ENCODE measurements at places on chromosomes 13 and 19.

DNA sequence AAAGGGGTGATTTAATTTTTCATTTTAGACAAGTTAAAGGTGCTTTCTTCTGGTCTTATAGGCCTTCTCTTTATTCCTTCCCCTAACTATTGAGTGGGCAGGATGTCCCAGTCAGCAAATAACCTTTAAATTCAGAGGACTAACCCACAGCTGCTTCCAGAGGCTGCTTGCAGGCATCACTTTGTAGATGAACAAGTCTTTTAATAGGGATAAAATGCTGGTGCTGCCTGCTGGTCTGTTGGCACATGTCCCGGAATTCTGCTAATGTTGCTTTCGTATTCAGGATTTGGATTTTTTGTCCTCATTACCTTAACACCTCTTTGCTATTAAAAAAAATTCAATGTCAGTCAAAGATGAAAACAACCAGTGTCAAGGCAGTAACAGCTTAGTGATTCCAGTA, 132.7 kb upstream of the KL start:
- no peak for DNase-seq

- DNase-seq, result no peak
Observed at GRCh38 chr19:30225676-30226463, 146.3 kb upstream of the ZNF536 start.

DNA sequence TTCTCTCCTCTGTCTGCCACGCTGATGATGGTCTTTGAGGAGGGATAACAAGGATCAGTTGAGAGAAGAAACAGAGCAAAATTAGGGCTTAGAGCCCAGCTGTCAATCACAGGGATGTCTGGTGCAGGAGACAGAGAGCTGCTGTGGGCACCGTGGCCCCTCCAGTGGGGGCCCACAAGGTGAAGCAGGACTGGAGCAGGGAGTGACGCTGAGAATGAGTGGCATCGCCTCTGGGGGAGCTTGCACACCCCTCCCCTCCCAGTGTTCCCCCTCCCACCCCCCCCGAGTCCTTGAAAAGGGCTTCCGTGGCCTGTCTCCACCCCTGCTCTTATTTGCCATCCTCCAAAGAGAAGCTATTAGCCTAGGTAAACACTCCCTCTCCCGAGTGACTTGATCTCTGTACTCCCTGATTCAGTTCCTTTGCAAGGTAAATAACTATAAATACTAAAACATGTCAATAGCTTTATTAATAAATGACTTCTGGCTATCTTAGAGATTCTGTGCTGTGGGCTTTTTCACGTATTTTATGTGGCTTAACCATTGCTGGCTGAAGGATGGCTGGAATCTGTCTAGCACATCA, 440.0 kb downstream of the ZNF536 start:
- no peak for DNase-seq

GRCh38 chr13:31997641-31998040, 33.9 kb upstream of the FRY start:
- DNase-seq, result no peak

DNA sequence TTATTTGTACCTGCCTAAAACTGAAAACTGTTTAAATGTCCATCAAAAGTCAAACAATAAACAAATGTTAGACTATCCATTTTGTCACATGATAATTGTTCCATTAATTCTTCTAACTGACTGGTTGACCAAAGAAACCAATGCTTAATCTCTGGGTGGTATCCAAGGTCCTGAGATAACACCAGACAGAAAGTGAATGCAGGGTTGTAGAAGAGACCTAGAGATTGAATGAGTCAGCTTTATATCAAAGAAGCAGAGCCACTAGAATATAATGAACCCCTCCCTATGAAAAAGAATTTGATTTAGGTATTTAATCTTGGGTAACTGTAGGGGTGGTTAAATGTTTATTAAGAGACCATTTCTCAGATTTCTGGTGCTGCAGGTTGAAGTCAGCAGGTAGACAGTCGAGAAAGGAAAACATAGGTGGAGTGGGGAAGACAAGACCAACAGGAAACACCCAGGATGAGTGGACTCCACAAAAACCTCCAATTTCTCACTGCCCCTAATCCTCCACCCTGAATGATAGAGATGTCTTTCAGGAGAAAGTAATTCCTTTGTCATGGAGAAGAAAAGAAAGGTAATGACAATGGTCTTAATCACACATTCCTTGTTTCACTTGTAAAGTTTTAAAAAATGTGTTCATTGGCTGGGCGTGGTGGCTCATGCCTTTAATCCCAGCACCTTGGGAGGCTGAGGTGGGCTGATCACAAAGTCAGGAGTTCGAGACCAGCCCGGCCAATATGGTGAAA, 536.4 kb downstream of the IRS2 start:
- DNase-seq, result no peak

GRCh38 chr13:40275636-40276035, 390.8 kb downstream of the FOXO1 start:
- no peak for DNase-seq

DNA sequence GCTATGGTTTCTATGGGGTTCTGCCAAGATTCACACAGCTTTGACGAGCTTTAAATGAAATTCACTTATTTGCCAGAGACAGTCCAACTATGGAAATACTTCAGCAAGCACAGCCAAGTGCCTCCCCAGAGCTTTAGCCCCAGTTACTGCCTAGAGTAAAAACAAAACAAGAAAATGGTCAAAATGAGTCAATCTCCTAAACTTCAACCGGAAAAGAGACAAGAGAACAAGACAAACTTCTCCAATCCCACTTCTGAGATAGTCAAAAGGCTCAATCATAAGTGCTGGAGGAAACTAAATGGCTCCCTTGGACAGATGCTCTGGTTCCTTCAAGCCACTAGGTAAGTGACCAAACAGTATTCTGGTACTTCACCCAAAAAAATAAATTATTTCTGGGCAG, 65.8 kb downstream of the KATNAL1 start:
- DNase-seq, result no peak

GRCh38 chr13:97658556-97658955, 224.6 kb downstream of the RAP2A start:
- no peak for DNase-seq

- no peak for DNase-seq
Observed at GRCh38 chr13:57314897-57315520, 148.0 kb downstream of the PRR20E start.

GRCh38 chr13:70090036-70090723, 17.4 kb upstream of the ATXN8OS start:
- DNase-seq, result no peak

DNA sequence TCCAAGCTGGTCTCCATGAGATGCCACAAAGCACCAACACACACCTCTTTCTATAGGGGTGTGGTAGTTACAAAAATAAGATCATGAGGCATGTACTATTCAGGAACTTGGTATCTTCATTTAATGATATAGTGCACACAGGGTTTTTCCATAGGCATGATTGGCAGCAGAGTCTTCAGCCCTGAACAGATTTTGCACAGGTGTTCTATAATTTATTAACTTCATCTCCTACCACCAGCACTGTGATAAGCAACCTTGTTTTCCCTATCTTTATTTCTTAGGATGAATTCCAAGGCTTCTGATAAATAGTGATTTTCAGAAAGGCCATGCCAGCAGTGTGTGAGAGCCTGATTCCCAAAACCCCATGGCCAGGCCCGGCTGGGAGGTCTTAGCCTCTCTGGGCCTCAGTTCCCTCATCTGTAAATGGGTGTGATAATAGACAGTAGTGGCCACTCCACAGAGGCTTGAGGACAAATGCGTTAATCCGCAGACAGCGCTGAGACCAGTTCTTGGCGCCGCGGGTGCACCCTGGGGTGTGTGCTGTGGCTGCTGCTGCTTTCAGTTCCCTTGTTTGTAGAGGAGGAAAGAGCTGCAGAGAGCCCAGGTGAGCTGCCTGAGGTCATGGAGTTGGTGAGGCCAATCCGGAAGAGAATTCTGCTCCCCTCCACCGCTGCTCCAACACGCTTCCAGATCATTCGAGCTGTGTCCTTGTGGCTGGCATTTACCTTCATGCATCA, 33.1 kb downstream of the DHRS12 start:
- no peak for DNase-seq

DNA sequence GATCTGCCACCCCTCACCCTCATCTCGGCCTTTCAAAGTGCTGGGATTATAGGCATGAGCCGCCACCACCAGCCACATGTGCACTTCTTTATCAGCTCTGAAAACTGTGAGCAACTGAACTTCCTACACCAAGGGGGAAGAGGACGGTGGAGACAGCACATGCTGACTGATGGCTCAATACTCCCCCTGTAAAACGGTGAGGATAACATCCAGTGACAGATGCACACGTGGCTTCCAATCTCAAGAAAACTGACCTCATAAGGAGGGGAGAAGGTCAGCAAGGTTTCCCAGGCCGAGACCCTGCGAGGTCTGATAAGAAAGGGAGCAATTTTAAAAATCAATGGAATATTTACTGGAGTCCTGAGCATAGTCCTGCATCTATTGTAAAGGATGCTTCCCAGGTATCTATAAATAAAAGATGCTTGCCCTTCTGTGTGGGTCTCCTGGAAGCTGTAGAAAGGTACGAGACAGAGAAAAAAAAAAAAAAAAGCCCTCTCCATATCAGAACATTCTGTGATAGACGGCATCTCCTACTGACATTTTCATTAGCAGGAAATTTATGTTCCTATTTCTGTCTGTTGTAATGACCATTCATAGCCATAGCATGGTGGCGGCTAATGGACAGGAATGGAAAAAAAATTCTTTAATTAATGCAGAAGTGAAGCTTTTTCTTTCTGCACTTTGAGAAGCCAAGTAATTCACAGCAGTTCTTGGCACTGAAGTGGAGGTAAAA, 385.1 kb downstream of the ZNF536 start:
- DNase-seq, result no peak

- no peak for DNase-seq
Observed at GRCh38 chr19:14102102-14102696, 11.6 kb upstream of the SAMD1 start.

GRCh38 chr13:111958612-111959395, 108.1 kb upstream of the SOX1 start:
- DNase-seq, result no peak

DNA sequence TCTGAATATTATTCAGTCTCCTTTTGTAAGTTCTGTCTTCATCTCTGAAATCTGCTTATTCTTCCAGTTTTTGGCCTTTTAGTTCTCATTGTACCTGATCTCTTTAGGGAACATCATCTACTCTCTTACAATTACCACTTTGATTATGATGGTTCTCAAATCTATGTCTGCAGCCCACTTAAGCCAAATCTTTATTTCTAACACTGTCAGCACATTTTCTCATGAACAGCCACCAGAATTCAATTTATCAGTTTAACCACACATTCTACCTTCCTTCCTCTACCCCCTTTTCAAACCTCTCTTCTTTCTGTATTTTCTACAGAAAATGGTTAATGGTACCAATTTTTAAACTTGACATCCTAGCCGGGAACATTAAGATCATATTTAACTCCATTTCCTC, 175.3 kb downstream of the FGF14 start:
- no peak for DNase-seq

- DNase-seq, result no peak
Observed at GRCh38 chr19:30842926-30843325, 470.7 kb downstream of the ZNF536 start.

DNA sequence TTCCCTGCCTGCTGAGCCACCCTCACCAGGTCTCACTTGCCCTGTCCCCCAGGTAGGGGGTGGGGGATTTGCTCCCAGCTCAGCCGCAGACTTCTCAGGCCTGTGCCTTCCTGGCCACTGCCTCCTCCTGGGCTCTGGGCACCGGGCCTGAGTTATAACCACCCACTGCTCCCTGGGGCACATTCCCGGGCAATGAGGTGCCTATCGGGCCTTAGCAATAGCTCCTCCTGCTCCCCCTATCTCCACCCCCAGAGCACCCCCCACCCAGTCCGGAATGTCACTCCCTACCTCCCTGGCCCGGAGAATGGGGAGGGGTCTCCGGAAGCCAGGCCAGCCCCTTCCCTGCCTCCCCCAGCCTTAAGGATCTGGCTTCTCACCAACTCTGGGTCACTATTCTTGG, at the start of gene KLK5:
KLK5 (minus strand) TSS at position 129 of the 400 bp plus-strand sequence. CDS start 381 bp downstream, outside the sequence.
- DNase-seq, result no peak

- no peak for DNase-seq
Observed at GRCh38 chr13:81686877-81687276, 1346.0 kb upstream of the SPRY2 start.

DNA sequence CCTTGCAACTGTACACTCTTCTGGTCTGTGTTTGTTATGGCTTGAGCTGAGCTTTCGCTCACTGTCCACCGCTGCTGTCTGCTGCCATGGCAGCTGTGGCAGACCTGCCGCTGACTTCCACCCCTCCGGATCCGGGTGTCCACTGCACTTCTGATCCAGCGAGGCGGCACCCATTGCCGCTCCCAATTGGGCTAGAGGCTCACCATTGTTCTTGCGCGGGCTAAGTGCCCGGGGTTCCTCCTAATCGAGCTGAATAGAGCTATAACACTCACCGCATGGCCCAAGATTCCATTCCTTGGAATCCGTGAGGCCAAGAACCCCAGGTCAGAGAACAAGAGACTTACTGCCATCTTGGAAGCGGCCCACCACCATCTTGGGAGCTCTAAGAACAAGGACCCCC, 2.2 kb upstream of the PSMC4 start:
- no peak for DNase-seq

GRCh38 chr19:23991170-23991569, 76.5 kb downstream of the ZNF726 start:
- DNase-seq, result no peak

All from stimulated activated CD4-positive, alpha-beta T cell treated with anti-CD3 and anti-CD28 coated beads, Interleukin-4, amount 100 ng/mL, for 48 hours (primary cell).